ENCODE measurements at places on chromosomes 2 and 18.

DNA sequence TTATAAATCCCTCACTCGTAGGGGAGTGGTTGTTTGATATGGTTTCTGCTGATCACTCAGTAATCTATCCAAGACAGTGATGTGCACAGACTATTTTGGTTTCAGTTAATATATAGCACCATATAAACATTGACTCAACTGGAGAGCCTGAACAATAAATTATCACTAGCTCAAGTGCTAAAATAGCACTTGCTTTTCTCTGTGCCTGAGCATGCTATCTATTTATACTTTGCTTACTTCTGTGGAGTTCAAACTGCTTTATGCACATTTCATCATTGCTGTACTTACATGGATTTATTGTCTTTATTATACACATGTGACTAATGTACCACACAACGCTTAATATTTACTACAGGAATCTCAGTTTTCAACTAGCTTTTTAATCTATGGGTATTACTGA lies 133.6 kb downstream of the BCL2 start:
- no peak for DNase-seq

- no peak for DNase-seq
Observed at GRCh38 chr2:162000431-162000830, 73.6 kb downstream of the DPP4 start.

DNA sequence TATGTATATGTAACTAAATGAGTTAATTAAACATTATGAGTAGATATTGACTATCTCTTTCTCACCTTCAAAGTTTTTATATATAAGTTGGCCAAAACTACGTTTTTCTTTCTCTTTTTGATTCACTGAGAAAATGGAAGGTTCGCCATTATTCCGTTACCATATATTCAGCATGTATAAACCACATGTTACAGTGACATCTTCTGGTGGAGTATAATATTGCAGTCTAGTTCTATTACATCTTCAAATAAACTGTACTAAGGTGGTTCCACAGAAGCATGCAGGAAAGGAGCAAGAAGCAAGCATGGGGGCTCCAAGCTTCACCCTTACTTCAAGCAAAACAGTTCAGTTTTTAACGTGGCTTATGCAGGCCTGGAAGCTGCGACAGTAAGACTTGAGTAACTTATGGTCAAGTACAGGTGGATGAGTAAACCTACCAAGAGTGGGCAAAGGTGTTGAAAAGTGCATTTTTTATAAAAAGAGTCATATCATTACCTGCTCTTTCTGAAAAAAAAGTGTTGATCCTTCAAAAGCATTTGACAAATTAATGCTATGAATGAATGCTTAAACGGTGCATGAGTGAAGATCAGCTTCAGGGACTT lies 129.8 kb upstream of the RAB6C start:
- DNase-seq: peak; percentile 56

GRCh38 chr2:61620244-61621159 lies 82.3 kb upstream of the XPO1 start:
- no peak for DNase-seq
